ENCODE measurements at places on chromosomes 12 and 14.

DNA sequence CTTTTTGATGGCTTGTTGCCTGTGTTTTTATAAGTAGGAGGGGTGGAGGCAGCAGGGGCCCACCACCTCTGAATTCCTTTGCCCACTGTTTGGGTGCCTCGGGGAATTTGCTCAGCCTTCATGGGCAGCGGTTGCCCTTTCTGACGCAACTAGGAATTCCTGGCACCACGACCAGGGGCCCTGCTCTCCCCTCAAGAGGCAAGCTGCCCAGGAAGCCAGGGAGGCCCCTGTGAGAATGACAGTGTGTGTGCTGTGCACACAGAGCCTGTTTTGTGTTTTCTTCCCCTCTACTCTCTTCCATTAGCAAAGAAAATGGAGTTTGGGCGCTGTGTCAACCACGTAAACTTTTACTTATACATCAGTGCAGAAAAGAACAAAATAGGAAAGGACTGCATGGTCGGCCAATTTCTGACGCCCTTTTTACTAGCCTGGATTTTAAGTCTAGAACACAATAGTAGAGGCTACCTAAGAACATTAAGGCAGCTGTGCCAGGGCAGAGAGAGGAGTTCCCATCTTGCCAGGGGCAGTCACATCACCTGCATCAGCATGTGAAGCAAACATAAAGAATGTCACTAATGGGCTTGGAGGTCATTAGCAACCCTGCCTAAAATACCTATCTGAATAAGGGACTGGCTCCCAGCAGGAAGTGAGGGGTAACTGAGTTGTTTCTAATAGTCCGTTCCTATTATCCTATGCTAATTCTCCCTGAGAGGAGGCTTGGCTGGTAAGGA, 17.9 kb upstream of the PTGR2 start:
- DNase-seq, result no peak

DNA sequence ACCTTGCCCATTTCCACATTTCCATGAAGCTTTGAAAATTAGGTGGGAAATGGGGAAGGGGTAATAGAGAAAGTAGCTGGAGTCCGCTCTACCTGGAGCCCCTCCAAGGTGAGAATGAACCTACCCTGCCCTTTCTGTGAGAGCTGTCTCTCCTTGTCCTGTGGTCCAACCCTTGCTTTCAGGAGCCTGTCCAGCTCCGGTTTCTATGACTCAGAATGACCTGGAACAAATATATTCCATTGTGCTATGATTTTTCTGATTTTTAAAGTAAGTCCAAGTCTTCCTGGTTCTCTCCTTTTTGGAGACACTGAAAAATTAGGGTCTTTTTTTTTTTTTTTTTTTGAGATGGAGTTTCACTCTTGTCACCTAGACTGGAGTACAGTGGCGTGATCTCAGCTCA, 89.1 kb upstream of the VASH1 start:
- DNase-seq, result no peak

DNA sequence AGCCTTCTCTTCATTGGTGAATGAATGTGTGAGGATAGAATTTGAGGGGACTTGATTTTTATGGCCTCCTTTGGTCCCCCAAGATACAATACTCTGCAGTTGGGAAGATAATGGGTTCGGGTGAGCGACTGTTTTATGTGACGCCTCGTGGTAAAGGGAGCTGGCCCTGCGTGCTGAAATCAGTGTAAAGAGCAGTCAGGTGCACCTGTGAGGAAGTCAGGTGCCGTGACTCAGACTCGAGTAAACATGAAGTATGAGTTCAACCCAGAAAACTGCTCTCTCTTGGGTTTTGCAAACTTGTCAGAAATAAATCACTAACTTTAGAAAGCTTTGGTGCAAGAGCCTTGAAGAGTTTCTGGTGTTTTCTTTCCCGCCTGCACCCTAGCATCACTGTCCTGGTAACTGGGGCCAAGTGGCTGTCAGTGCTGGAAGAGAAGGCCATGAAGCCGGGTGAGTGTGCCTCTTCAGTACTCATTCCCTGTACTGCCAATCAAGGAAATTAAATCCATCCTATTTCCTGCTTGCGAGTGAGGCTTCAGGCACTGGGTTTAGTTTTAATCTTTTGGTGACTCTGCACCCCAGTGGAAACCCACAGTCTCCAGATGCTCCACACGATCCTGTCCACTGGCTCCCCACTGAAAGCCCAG, 59.2 kb downstream of the AACS start:
- DNase-seq, result no peak

GRCh38 chr12:112885236-112885635, 21.5 kb upstream of the OAS1 start:
- DNase-seq, result no peak

- DNase-seq, result no peak
Observed at GRCh38 chr12:24278832-24279231, 329.4 kb upstream of the SOX5 start.

DNA sequence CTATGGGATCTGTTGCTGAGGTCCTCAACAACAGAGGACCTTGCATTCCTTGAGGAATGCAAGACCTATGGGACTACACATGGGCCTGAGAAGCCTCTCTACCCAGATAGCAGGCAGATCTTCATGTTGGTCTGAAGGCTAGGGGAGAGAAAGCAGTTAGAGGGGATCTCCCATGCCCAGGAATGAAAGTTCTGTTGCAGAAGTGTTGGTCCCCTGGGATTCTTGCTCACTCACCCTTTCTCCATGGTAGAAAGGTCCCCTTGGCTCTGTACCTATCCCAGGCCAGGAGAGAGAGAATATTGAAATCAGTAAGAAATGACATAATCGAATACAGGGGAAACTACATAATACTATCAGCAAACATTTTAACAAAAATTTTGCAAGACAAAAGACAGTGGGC, 16.5 kb upstream of the KLRC1 start:
- DNase-seq, result no peak

GRCh38 chr12:127290251-127290650, 976.7 kb upstream of the TMEM132C start:
- no peak for DNase-seq

- no peak for DNase-seq
Observed at GRCh38 chr12:26361964-26362363, 166.6 kb downstream of the SSPN start.

GRCh38 chr12:132514838-132515237, 24.9 kb downstream of the FBRSL1 start:
- DNase-seq, result no peak

GRCh38 chr14:96130391-96130790, 74.2 kb upstream of the BDKRB2 start:
- DNase-seq, result no peak

GRCh38 chr12:3647504-3647903, 105.4 kb downstream of the CRACR2A start:
- no peak for DNase-seq

DNA sequence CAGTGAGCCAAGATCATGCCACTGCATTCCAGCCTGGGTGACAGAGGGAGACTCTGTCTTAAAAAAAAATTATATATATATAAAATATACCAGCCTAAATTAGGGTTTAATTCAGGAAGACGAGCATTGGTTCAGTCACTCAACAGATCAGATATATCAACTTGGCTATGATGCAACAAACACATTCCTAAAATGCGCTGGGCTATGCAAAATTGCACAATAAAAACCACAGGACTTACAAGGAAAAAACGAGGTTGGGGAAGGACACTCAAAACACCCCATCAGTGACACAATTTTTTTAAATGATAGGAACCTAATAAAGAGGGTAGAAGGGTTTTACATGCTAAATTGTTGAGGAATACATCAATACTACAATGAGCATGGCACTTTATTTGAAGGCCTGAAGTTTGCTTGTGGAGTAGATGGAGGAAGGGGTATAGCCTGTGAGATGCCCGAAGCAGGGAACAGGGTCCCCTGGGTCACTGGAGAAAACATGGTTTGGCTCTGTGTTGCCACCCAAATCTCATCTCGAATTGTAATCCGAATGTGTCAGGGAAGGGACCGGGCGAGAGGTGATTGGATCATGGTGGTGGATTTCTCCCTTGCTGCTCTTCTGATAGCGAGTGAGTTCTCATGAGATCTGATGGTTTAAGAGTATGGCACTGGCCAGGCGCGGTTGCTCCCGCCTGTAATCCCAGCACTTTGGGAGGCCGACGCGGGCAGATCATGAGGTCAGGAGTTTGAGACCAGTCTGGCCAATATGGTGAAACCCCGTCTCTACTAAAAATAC, 71.2 kb downstream of the TNFAIP2 start:
- DNase-seq, result no peak

DNA sequence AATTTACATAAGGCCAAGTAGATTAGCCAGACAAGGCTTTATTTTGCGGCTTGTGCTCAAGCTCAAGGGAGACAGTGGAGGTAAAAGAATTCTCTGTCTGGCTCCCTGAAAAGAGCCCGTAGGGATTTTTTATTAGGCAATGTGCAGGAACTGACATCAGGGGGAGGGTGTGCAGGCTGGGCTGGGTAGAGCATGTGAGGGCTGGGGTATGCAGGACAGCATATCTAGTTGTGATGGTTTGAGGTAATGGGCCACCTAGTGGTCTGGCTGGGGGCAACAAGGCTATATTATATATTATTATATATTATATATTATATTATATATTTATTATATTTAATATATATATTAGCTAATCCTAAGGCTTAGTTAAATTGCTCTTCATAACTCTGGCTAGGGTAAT, 102.1 kb downstream of the TMEM117 start:
- DNase-seq, result no peak

- no peak for DNase-seq
Observed at GRCh38 chr12:51838762-51839161, 9.8 kb downstream of the FIGNL2 start.

DNA sequence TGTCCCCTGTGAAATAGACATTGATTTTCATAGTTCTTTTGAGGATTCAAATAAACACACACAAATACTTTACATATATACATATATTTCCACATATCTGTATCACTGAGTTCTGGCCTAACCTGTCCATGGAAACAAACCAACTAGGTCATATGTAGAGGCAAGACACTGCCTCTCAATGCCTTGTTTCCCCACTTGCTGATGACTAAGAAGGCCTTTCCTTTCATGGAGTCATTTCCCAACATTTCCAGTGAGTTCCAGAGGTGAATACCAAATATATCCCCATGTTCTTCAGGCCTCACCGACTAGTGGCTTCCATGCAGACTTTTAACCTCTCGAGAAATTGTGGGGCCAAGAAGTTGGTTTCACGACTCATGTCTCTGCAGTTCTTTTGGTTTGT, 120.8 kb downstream of the DNAI7 start:
- no peak for DNase-seq

- DNase-seq, result no peak
Observed at GRCh38 chr12:131042834-131043245, 89.1 kb downstream of the ADGRD1 start.

- DNase-seq, result no peak
Observed at GRCh38 chr14:20332431-20332787, 670 bp downstream of the CCNB1IP1 start.

DNA sequence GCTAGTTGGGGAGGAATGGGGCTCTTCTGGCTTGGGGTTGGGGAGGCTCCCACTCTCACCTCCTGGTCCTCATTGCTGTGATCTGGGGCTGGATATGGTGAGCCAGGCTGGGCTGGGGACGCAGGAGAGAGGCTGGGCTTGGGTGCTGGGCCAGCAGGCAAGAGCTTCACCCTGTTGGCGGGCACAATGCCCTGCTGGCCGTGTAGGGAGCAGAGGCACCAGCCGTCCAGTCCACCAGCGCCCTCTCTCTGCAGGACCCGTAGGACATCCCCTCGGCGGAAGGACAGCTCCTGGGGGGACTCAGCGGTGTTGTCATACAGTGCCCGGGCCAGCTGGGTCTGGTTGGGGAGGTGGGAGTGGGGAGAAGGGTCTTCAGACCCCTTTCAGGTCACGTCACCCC, 4.5 kb downstream of the EFS start:
- no peak for DNase-seq

- DNase-seq, result no peak
Observed at GRCh38 chr14:85554106-85554505, 24.2 kb downstream of the FLRT2 start.

DNA sequence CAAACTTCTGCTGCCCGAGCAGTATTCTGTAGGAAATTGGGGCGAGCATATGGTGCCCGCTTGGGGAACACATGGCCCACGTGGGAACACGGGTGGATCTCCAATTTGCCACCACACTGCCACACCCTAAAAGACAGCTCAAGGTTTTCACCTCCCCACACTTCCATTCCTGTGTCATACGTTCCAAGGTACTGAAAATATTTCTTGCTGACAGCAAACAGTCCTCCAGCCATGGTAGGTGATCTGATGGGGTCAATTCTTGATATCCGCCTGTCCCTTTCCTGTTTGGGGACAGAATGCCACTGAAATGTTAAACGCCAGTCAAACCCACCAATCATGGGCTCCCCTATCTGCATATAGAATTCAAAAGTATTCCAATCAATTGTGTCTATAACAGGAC, 1.2 kb downstream of the GALNT4 start:
- no peak for DNase-seq

All from CD4-positive, alpha-beta T cell treated with Interferon gamma for 1 hour (primary cell).